Right ventricle myocardium superior (tissue), 1 donor: ENCODE measurements at places on chromosomes 5 and 9.

DNA sequence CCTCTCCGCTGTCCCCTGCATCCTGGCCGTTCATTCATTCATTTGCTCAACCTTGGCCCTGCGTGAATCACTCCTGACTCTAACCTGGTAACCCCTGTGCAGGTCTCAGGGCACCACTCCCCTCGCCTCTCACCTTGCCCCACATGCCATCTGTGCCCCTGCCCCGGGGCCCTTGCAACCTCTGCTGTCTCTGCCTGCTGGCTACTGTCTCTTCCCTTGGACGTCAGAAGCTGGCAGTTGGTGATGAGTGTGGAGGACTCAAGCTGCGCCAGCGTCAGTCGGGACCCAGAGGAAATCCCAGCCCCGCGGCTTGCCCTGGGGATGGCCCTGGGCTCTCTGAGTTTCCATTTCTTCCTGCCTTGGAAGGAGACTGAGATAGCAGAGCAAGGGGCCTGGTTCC lies 154.9 kb downstream of the OLFM1 start:
- DNase-seq: peak; percentile 26

DNA sequence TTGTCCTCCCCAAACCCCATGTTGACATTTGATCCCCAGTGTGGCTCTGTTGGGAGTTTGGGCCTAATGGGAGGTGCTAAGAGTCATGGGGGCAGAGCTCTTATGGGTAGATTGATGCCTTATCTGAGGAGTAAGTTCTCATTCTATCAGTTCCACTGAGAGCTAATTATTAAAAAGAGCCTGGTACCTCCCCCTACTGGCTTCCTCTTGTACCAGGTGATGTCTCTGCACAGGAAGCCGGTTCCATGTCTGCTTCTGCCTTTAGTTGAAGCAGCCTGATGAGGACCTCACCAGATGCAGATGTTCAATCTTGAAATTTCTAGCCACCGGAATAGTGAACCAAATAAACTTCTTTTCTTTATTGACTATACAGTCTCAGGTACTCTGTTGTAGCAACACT lies 10.8 kb downstream of the GABRB2 start:
- DNase-seq: no peak

DNA sequence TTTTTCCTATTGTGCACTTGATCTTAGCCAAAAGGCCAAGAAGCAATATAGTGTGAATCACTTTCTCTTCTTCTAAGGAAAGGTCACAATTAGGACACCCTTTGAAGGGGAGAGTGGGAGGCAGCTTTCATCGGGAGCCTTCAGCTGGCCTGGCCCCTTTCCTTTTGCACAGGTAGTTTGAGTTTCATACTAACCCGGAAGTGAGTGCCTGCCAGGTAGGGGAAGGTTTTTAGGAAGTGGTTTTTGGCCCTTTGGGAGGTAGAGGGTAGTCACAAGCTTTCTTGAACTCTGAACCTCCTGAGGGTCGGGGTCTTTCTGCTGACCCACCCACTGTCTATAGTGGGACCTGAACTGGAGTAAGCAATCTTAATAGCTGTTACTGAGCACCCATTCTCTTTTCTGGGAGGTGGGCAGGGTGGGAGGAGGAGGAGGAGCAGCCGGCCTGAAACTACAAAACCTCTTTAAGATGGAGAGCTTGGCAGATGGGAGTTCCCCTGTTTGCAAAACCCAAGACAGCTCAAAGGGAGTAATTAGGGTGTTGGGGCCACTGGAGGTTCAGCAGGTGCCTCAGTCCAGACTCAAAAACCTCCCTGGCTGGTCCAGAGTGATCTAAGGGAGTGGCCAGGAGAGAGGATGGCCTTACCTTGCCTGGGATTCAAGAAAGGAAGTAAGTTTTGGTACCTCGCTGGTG lies 6.0 kb downstream of the LARP1 start:
- DNase-seq: no peak

- DNase-seq: no peak
Observed at GRCh38 chr5:87113861-87114260, 153.8 kb upstream of the RASA1 start.

GRCh38 chr5:171773106-171773505 lies 12.5 kb upstream of the SMIM23 start:
- DNase-seq: no peak

DNA sequence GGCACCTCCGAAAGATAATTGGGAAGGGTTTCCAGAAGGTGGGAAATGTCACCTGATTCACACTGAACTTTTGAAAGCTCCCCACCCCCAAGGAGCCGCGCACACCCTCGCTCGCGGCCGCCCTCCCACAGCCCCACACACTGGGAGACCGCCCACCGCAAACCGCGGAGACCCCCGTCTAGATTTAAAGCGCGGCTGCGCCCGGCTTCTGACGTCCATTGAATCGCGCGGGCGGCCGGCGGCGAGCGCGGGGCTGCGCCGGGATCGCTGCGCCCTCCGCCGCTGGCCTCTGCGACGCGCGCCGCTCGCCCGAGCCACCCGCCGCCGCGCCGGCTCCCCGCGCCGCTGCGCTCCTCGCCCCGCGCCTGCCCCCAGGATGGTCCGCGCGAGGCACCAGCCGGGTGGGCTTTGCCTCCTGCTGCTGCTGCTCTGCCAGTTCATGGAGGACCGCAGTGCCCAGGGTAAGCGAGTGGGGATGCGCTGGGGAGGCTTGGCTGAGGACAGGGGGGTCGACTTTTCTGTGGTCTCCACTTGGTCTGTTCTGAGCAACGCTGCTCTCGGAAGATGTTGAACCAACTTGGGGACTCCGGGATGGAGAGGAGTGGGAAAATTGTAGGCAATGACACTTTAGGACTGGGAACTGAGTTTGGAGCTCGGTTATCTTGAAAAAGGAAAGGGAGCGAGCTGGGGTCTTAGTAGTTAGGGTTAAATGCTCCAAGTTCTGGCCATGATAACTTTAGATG lies at the start of gene FST:
Gene FST, plus strand, starts transcription at position 214 of the 743 bp plus-strand sequence. Its CDS starts 163 bp downstream, at position 377.
- DNase-seq: peak; percentile 53

DNA sequence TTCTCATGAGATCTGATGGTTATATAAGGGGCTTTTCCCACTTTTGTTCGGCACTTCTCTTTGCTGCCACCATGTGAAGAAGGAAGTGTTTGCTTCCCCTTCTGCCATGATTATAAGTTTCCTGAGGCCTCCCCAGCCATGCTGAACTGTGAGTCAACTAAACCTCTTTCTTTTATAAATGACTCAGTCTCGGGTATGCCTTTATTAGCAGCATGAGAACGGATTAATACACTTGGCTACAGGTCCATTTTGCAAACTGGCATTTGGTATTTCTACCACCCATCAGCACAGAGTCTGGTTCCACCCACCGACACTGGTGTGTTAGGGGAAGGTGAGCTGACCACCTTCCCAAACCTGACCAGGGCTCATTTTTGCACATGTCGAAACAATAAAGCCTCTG lies 47.9 kb upstream of the RARS1 start:
- no peak for DNase-seq

DNA sequence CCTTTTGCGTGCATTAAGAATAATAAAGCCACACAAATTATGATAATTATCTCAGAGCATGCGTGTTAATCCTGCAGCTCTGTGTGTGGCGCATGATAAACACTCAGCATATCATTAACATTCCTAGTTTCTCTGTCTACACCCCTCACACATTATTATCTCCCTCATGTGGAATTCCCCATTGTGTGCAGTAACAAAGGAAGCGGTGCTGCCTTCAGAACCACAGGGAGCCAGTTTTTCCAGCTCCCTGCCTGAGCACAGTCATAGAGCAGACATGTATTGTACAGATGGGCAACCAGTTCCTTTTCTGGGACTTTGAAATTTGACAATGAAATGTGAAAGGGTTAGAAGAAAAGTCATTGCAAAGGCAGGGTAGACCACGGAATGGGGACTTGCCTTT lies 1365.5 kb upstream of the CDH9 start:
- DNase-seq: no peak

DNA sequence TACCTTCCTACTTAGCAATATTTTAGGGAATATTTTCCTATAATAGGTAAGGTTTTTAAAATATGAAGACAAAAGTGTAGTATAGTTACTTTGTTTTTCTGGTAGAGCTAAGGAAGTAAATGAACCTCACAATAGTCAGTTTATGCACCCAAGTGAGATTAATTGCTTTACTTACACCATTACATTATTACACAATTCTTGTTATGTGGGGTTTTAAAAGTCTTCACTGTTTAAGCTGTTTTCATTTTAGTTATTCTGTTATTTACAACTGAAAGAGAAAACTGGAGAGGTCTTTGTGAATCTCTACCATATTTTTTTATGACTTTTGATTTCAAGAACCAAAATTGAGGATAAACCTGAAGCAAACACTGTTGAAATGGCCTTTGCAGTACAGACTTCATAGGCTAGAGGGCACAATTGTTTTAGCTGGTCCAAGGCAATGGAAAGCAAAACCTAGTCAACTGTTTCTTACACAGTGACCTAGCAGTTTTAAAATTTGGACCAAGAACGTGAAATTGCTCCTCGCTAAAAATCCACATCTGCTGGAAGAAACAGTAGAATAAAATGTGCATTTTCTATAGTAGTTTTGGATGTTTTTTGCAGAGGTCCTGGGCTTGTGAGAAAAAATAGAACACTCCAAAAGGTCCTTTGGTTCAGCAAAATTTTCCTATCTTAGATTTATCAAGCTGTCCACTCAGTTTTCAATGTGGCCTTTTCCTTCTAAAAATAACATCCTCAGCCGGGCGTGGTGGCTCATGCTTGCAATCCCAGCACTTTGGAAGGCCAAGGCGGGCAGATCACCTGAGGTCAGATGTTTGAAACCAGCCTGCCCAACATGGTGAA lies 66.4 kb upstream of the FER start:
- no peak for DNase-seq

GRCh38 chr9:134442486-134443173 lies 116.4 kb downstream of the RXRA start:
- DNase-seq: no peak

DNA sequence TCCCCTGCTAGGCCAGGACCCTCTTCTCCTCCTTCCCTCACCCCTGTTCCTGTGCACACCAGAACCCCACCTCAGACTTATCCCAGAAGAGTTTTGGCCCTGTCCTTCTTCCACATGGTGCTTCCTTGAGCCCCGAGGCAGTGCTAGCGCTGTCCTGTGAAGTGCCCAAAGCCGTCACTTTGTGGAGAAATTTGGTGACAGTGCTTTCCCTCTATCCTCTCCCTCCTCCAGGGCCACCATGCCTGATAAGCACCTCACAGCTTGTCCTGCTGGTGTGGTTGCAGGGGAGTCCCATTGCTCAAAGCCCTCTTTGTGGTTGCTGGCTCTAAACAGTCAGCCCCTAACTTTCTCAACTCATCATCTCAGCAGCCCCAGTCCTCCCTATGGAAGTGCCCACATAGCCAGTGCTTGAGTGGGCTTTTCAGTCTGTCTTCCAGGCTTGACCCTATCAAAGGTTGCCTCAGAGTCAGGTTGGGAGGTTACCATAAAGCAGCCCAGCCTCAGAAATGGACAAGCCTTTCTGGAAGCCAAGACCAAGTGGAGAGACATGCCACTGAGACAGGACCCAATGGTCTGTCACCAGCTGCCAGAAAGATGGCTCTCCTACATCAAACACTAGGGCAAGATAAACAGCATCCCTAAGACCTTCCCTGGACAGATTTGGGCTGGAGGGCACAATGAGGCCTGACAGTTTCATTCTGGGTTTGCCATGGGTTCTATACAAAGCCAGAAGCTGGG lies 18.0 kb downstream of the IGIP start:
- no peak for DNase-seq

GRCh38 chr5:156095709-156096241 lies 231.2 kb upstream of the SGCD start:
- DNase-seq: no peak

GRCh38 chr5:16483361-16483760 lies 17.8 kb upstream of the ZNF622 start:
- DNase-seq: no peak

DNA sequence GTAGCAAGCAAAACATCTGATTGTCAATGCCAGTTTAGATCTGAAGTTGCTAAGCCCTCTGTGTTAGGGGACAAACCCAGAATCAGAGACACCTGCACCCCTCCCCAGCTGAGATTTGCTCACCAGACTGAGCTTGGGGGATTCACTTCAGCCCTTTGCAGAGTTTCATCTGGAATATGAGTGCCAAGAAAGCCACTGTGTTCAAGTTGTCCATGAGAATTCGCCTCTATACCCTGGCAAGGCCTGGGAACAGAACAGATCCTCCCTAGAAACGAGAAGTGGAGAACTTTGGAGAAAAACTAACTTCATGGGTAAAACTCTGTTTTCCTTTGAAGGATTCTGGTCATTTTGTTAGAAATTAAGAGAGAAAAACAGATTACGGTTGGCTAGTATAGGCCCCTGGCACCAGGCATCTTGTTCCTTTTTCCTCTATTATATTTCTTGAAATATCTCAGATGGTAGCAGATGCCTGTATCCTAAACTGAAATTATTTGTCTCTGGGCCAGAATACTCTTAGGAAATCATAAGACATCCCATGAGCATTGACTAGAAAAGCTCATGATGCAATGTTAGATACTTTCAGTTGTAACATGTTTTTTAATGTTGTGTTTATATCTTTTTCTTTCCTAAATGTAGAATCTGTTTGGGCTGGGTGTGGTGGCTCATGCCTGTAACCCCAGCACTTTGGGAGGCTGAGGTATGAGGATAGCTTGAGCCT lies 64.4 kb downstream of the SNX18 start:
- DNase-seq: no peak

DNA sequence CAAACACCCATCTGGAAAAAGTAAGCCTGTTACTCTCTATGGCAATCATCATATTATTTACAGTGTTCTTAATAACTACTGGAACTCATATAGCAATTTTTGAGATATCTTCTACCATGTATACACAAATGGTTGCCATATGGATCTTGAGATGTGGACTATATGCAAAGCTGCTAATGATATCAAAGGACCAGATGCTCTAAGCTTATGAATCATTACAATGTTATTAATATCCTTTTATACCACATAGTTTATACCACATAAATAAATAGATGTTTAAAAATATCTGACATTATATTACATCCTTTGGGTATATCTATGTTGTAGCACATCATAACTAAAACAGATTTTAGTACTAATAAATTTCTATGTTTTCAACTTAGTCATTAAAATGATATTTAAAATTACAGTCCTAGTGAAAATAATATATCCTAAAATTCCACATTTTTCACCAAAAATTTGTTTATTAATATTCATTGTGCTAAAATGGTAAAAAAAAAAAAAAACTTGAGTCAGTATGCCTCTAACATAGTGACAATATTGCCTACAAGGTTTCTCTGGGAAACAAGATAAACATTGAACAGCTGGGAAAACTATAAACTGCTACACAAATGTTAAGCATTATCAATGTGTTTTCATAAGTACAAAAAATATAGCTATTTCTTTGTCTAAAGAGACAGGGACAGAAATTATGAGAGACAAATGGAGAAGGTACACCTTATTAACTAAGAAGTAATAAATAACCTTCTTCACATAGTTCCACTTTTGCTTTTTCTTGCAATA lies 85.5 kb downstream of the DTWD2 start:
- DNase-seq: no peak

DNA sequence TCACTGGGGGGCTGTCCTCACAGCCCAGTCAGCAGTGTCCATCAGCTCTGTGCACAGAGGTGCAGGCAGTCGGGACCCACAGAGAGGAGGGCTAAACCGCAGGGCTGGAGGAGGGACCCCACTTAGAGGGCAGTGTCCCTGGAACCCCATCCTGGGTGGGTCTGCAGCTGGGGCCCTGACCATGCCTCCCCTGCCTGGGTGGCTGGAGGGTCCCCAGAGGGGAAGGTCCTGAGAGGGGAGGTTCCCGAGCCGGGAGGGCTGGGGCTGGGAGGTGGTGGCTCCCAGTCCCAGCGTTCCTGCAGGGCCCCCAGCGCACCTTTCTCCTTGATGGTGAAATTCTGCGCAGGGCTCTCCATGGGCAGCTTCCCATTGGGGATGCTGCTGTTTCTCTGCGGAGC lies 32.7 kb downstream of the EXOC3 start:
- DNase-seq: peak; percentile 39

GRCh38 chr9:34384368-34385165 lies 7.9 kb upstream of the MYORG start:
- no peak for DNase-seq

GRCh38 chr5:143101725-143102386 lies 301.6 kb downstream of the NR3C1 start:
- DNase-seq: no peak
